ENCODE measurements at places on chromosomes 11 and 22.
A peak's percentile ranks its signal among the peaks of the same experiment; 100 is the strongest.

GRCh38 chr11:94766713-94767206 is 1.4 kb upstream of the AMOTL1 start:
- DNase-seq, result no peak

DNA sequence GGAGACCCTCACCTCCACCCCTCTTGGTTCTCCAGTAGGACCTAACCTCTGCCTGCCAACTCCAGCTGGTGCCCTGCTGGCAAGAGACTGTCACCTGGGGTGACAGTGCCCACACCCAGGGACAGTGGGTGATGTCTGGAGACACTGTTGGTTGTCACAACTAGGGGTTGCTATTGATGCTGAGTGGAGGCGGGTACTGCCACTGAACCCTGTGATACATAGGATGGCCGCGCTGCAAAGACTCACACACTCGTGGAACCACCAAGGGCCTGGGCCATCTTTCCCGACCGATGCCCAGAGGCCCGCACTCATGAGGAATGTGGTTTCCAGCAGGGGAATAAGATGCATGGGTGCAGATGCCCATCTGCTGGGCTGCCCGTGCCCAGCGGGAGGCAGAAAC is 143.2 kb downstream of the SHANK2 start:
- DNase-seq, result no peak

- DNase-seq, result no peak
These were observed 242.0 kb downstream of the DLG2 start for GRCh38 chr11:85385111-85385510.

- DNase-seq, result no peak
These were observed 1354.4 kb downstream of the LRRC4C start for GRCh38 chr11:40104941-40105550.

GRCh38 chr11:75373201-75373600 is 21.7 kb upstream of the ARRB1 start:
- DNase-seq, result no peak

- DNase-seq, result no peak
These were observed 136.9 kb upstream of the ZC3H12C start for GRCh38 chr11:109956124-109956793.

GRCh38 chr22:30755759-30756124 is 61.1 kb downstream of the OSBP2 start:
- DNase-seq, result no peak

DNA sequence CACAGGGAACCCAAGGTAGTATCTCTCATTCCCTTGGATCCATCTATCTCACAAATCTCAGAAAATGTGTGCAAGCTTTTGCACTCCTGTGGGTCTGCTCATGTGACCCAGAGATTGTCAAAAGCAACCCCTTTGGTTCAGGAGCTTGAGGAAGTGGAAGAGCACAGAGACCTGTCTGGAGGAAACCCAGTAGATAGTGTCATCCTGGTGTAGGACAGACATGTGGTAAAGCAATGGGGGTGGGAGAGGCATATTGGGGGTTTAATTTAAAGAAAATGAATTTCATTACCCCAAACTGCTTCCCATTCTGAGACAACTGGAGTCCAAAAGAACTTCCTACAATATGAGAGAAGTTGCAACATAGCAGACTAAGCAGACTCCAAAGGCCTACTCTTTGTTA is 5.8 kb upstream of the MS4A14 start:
- DNase-seq, result no peak

- no peak for DNase-seq
These were observed 19.3 kb upstream of the BRSK2 start for GRCh38 chr11:1370186-1371025.

GRCh38 chr11:123072332-123072761 is 10.4 kb upstream of the HSPA8 start:
- DNase-seq, result no peak

DNA sequence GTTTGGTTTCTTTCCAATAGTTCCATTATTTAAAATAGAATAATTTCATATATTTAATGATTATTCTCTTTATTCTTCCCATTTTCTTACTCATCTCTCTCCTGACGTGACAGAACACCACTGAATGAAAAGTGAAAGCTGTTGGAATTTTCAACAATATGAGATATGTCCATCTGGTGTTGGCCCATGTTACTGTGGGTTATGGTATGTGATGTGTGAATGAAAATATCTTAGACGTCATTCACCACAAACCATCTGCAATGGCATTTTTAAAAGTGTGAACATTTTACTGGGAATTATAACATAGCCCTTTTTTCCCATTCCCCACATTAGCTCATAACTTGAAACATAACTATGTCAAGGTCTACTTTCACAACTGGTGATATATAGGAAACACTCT is 11.3 kb upstream of the OR5M1 start:
- DNase-seq, result no peak

DNA sequence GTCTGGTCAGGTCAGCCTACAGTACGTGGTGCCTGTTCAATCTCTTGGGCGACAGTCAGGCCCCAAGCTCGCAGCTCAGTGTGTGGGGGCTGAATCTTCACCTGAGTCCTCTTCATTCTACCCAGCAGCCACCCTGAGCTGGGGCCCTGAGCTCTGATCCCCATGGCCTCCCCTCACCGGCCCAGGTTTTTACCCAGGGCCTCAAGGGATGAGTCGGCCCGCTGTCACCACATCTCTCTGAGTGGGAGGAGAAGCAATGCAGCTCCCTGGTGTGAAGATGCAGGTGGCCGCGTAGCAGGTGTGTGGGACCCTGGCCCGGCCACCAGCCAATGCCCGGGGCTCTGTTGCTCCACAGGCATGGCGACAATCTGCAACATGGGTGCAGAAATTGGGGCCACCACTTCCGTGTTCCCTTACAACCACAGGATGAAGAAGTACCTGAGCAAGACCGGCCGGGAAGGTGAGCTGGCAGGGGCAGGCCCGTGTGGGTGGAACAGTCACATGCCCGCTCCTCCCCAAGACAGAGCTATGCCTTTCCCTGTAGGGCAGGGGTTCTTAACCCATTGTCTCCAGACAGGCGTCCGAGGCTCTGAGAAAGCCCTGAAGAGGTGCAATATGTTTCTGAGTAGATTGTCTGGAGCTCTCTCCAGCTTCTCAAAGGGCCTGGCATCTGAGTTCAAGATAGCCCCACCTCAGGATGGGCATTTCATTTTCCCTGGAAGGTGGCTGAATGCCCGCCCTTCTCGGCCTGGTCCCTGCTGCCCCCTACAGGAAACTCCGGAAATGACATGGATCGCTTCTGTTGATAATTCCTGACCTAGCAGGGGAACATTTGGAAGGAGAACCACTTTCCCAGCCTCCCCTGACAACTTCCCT is 26.9 kb downstream of the POLR3H start:
- DNase-seq, result peak; percentile 85

- peak; percentile 26 for DNase-seq
These were observed 33.4 kb upstream of the SORL1 start for GRCh38 chr11:121418625-121419114.

DNA sequence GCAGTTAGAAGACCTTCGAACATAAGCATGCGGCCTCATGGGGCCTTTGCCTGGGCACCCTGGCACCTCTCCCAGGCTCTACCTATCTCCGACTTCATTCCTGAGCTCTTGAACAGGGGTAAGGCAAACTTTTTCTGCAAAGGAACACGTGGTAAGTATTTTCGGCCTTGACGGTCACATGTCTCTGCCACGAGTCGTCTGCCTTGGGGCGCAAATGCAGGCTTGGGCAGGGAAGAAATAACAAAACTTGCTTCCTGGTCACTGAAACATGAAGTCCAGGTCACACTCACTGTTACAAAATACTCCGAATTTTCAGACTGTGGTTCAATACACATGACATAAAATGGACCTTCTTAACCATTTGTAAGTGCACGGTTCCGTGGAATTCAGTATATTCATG is 3.4 kb upstream of the ASCL2 start:
- DNase-seq, result no peak

DNA sequence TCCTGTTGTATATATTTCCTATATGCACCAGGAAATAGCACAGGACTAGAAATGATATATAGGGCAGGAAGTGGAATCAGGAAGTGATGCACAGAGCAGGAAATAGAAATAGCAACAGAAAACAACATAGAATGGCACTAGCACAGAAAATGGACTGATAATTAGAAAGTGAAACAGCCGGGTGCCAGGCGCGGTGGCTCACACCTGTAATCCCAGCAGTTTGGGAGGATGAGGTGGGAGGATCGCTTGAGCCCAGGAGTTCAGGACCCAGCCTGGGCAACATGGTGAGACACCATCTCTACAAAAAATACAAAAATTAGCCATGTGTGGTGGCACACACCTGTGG is 10.0 kb upstream of the RELT start:
- no peak for DNase-seq

- no peak for DNase-seq
These were observed 5.9 kb upstream of the USP18 start for GRCh38 chr22:18144105-18144504.

DNA sequence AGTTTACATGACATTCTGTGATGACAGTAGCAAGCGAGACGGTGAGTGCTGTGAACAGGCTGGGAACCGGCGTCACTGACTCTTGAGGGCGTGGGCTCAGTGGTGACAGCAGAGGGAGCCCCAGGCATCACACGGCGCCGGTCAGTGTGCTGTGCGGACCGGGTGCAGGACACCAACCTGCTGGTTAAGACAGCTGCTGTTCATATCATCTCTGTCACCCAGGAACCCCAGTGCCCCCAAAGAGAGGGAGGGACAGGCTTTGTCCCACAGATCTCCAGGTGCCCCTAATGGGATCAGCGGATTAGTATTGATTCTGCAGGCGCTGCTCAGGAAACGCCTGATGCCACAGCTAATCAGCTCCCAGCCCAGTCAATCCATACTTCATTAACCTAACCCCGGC is 18.4 kb downstream of the B3GAT1 start:
- peak; percentile 78 for DNase-seq

DNA sequence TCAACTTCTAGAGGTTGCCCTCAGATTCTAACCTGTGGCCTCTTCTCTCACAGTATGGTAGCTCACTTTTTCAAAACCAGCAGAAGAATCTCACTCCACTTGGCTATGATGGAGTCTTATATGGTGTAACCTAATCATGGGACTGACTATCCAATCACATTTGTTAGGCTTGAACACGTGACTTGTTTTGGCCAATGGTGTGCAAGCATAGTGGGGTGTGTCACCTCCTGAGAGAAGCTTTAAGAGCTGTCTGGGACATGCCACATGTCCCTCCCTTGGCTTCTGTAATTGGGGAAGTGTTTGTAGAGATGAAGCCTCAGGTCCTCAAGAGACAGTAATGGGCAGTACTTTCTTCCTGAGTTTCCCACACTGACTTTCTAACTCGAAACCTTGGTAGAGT is 12.8 kb upstream of the SMIM38 start:
- no peak for DNase-seq

DNA sequence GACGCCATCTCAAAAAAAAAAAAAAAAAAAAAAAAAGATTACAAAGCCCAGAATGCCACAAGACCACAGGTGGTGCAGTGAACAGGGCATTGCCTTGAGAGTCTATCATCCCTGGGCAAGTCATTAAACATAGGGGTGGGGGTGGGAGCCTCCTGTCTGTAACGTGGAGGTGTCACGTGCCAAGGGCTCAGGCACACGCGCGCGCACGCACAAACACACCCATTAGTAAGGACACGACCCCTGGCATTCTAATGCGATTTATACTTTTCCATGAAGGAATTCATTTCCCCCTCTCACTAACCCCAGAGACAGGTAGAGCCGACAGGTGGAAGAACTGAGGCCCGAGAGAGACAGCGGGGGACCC is 5.8 kb upstream of the GCAT start:
- DNase-seq, result no peak

- no peak for DNase-seq
These were observed 23.7 kb upstream of the SESN3 start for GRCh38 chr11:95254716-95255115.

DNA sequence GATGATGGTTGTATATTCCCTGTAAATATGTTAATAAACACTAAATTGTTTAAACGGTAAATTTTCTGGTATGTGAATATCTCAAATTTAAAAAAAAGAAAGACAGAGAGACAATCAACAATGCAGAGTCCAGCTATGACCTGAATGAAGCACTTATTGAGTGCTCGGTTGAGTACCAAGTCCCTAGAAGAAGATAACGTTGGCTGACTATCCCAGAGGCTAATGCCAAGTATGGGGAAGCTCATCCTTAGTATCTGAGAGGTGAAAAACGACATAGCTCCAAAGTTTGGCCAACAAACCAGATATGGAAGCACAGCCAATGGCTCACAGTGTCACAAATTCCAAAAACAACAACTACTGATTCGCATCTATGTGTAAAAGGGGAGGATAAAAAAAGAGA is 71.3 kb downstream of the RSF1 start:
- no peak for DNase-seq

GRCh38 chr22:44454113-44454769 is 43.8 kb downstream of the RTL6 start:
- peak; percentile 9 for DNase-seq

DNA sequence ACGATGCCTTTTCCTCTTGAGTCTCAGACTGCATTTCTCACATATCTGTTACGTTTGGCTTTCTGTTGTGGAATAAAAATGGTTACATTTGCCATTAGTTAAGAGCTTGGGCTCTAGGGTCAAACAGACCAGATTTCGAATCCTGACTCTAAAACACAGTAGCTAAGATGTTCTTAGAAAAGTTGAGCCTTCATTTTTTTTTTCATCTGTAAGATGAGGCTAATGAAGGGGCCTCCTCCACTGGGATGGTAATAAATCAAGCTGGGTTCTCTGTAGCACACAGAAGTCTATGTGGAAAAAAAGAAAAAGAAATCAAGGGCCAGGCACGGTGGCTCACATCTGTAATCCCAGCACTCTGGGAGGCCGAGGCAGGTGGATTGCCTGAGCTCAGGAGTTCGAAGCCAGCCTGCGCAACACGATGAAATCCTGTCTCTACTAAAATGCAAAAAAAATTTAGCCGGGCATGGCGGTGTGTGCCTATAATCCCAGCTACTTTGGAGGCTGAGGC is 49.9 kb upstream of the CAPRIN1 start:
- no peak for DNase-seq

DNA sequence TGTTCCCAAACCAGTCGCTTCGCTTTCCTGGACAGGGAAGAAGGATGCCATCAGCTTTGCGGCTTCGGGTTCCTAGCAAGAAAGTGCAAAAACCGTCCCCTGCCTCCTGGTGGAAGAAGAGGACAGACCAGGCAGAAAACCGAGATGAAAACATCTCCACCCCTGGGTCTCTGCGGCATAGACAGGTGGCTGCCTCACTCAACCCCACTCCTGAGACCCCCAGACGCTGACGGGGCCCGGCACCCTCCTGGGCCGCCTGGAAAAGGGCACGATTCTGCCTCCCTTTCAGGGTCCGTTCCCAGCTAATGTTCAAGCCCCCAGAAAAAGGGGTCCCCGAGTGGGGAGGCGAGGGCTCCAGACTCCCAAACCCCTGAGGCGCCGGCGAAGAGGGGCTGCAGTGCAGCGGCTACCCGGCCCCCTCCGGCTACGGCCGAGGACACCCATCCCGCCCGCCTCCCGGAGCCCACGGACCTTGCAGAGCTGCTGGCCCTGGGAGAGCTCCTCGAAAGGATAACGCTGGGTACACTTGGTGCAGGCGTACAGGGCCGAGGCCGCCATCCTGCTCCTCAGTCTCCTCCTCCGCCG is 569 bp downstream of the FAM76B start:
- peak; percentile 58 for DNase-seq

DNA sequence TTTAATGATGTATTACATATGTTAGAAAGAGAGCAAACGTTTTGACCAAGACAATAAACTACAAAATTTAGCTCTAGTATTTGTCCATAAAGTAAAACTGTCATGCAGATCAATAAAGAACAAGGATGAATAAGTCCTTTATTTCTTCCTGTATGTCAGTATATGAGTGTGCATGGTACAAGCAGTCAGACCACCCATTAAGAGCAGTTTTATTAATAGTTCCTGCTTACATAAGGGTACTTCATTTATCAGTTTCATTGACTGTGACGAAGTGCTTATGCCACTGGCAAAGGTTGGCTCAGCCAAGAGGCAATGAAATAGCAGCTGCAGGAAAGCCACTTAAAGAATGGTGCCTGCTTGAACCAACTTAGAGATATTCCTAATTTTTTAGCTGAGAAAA is 913.0 kb upstream of the CNTN5 start:
- no peak for DNase-seq
